ENCODE measurements at places on chromosomes 12 and 14.

- DNase-seq = peak; percentile 83
Measured at GRCh38 chr12:10395390-10395998, 5.7 kb upstream of the KLRK1 start.

GRCh38 chr14:30162066-30162465 is 234.4 kb upstream of the PRKD1 start:
- no peak for DNase-seq

- DNase-seq = no peak
Measured at GRCh38 chr12:131636266-131636665, 74.6 kb upstream of the SFSWAP start.

GRCh38 chr12:27344246-27344645 is 11.6 kb downstream of the BMAL2 start:
- peak; percentile 36 for DNase-seq

DNA sequence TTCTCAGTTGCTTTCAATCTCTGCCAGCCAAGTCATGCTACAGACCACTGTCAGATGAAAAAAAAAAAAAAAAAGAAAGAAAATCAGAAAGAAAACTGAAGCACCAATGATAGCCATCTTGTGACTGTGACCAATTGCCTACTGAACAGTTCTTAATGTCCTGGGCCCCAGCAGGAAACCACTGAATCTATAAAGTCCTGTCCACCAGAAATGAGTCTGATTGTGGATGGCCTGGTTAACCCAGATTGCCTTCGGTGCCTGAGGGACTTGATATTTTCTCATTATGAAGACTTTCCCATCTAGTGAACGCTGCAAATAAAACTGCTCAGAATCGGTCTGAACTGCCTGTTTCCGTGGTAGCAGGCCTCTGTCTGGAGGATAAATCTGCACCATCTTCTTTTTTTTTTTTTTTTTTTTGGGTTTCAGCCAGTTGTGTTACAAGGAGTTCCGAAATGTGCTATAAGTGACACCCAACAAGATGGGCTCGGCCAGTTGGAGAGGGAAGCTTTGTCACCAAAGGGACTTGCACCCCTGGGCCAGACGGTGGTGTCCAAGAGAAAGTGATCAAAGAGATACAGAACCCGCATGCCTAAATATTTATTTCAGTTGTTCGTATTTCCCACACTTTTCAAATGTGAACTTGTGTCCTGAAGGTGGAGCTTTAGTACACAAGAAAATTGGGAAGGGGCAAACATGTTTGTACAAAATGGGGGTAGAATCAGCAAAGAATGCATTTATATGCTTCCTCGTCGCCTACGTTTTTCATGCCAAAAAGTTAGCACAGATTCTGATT is 3.0 kb upstream of the PLXNC1 start:
- peak; percentile 60 for DNase-seq

DNA sequence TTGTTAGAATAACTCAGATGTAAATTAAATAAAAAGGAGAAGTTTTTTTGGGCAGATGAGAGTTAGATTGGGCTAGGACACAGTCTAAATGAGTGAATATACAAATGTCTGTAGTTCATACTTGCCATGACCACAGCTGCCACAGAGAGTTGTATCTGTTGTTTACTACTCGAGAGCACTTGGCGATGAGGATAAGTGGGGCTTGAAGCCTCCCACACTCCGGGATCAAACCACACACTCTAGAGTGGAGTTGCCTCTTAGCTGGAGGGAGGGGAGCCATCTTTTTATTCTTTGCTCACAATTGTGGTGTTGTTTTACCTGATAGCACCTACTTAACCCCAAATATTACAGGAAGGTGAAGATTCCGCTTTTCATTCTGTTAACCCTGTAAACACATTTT is 27.5 kb downstream of the BEST3 start:
- DNase-seq = no peak

GRCh38 chr12:121423682-121424623 is 24.0 kb downstream of the RNF34 start:
- no peak for DNase-seq

DNA sequence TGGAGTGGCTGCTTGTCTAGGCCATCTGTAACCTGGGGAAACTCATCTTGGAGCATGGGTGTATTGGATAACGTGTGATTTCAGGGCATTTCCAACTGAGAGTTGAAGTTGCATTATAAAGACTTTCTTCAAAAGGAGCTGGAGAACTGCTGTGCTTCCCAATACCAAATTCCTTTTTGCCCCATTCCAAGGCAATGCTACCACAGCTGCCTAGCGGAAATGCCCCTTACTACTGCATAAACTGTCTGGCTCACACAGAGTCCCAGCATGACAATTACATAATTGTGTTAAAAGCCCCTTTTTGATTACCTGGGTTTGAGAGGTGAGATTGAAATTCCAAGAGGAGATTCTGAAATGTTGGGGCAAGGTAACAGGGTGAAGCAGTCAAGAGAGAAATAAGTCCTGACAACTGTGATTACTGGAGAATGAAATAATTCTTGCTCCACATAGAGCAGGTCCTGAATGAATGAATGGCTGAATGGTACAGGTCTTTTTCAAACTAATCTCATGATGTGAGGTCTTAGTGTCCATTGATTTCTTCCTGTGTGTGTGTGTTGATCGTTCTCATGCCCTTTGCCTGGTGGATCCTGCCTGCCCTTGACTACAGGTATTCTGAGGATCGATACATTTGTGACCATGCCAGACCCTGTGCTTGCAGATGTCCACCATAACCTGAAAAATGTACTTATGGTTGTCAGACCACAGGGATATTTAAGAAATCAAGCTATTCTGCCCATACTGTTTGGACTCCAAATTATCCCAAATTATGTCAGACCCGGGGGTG is 386.5 kb downstream of the GRIN2B start:
- DNase-seq = no peak

- no peak for DNase-seq
Measured at GRCh38 chr12:69096669-69097335, 142.6 kb upstream of the CPSF6 start.

- no peak for DNase-seq
Measured at GRCh38 chr12:95088379-95088778, 15.0 kb upstream of the NR2C1 start.

DNA sequence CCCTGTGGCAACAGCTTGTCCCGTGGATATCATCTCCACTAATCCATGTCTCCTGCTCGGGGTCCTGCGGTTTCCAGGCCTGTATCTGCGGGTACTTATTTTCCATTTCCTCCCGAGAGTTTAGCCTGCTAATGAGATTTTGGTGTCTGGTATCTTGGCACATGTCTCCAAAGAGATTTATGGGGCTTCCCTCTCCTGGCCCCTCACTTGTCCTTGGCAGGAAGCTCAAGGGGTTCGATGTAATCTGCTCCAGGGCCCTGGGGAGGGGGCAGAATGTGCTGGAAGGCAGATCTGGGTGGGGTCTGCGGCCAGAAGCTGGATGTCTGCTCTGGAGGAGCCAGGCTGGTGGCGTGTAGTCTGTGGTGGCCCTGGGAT is 85.7 kb downstream of the KIF26A start:
- no peak for DNase-seq

DNA sequence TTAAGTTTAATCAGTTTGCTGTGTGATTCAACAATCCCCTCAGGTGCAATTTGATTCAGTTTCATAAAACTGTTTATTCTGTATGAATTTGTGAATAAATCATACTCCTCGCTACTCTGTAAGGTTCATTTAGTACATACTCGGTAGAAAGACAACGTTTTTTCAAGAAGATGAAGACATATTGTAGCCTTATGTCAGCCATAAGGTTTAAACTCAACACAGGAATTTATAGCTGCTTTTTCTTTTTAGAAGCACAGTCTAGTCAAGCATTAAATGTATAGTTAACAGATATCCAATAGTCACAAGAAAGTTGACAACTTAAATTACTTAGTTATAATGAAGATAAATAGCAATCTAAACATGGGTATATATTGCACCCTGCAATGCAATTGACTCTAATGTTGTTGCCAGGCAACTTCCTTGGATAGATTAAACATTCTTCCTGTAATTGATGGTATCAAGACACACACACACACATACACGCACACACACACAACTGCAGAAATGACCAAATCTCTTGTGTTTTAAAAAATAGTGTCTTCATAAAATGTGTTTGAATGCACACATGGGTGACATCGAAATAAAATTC is 151.5 kb upstream of the MGAT4C start:
- no peak for DNase-seq

DNA sequence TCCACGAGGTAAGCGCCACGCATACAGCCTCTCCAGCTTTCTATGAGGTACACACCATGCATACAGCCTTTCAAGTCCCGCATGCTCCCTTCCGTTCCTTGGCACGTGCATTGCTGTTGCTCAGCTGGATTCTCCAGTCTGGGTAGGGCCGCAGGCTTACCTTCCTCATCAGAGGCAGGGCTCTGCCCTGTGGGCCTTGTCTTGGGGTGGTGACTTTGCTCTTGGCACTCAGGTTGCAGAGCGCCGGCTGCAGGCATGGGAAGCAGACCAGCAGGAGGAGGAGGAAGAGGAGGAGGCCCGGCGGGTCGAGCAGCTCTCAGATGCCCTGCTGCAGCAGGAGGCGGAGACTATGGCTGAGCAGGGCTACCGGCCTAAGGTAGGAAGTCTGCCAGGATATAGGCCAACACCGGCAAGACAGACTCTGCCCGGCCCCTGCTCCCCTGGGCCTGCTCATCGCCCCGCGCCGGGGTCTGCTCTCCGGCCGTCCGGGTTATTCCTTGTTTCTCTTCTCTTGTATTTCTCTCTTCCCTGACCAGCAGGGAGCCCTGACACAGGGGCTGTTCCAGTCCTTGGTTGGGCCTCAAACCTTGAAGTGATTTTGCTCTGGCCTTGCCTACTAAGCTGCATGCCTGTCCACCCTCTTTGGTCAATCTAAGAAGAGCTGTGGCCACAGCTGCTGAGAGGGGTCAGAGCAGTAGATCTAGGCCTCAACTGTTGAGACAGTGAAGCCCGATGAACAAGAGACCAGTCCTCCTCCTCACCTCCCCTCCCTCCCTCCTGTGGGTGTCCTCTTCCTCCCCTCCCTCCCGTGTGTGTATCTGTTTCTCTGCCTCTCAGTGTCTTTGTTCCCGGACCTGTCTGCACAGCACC is 15.3 kb downstream of the TCHP start:
- DNase-seq = no peak

DNA sequence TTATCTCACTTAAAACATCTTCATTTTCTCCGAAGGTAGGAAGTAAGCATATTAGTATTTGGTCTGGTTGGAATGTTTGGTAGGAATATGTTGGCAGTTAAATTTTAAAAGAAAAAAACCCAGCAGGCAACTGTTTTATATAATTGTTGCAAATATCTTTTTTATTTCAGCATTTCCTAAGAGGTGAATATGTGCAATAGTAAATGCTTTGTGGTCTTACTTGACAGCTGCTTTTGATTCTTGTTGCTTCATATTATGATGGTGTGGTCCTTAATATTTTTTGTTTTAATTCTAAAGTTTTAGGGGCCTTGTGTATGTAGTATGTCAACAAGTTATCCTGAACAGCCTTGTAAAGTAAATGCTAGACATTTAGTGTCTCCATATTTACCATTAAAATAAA is 6.3 kb downstream of the TRAFD1 start:
- DNase-seq = no peak

DNA sequence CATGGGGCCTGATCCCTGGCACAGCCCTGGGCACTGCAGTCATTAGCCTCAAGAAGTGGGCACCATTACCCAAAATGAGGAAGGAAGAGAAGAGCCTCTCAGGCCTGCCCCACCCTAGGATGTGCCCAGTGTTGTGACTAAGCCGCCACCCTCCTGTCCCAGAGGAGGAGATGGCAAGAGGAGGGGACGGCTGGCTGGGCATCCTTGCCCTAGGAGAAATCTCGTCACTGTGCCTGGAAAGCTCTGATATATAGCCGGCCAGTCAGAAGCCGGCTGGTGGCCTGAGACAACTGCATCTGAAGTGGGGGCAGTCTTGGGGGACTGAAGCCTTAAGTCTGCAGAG is 115.2 kb downstream of the LGMN start:
- no peak for DNase-seq

DNA sequence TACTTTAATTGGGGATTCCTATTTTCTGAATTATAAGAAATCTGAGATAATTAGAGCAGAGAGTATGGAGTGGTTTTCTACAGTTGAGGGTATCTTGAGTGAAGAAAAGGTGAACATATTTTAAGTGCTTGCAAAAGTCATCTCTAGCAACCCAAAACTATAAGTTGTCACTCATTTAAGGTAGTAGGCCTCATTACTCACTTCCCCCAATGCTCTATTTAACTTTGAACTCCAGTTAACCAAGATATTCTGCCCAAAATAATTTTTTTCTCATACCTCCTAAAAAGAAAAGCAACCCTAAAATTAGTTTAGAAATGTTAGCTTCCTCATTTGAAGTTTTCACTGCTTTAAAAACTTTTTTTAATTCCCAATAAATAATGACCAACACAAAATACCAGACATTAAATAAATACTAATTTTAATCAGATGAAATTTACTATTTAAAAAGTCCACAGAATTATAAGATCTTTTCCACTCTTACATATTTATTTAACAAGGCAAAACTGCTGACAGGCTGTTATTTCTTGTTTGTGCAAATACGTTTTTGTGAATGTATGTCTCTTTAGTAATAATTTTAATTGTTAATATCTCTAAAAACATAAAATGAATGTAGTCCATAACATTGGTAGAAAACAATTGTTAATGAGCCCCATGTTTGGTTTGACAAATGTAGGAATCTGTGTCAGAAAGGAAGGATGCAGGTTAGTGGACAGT is 47.8 kb downstream of the VRK1 start:
- DNase-seq = no peak

DNA sequence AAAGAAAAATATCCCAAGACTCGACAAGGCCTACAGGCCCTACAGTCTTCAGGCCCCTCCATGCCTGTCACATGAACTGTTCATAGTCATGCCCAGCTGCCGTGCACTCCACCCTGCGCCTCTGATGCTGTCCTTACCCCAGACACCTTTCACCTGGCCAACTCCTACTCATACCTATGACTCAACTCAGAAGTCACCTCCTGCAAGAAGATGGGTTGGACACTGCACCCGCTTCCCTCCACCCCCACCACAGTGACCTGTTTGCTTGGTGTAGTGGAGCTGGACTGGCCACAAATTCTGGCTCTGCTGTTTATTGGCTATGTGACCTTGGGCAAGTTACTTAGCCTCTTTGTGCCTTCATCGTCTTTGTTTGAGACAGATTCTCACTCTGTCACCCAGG is 56.2 kb downstream of the PHETA1 start:
- no peak for DNase-seq

DNA sequence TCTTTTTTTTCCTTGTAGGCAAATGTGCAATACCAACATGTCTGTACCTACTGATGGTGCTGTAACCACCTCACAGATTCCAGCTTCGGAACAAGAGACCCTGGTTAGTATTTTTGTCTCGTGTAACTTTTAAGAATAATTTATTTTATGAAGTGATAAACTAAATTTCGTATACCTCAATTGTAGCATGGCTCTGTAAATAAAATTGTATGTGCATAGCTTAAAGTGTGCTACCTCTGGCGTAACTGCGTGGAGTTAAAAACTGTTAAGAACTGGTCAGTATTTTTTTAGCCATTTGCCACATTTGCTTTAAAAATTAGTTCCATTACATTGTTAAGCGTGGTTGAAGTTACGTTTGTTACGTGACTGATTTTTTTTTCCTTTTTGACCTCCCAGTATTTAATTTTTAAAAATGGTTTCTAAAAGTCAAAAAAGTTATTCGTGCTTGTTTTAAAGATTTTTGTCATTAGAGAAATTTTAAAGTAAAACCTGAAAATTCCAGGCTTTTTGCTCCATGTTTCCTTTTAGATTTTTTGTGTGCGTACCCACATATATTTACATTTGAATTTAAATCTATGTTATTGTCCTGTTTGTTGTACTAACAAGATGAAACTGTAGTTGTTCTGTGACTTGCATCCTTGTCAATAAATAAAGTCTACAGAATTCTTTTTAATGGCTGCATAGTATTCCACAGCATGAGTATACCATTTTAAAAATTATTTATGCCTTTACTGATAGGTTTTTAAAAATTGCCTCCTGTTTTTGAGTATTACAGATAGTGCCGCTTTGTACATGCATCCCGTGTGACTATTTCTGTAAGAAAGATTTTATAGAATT is 1.4 kb downstream of the MDM2 start:
- no peak for DNase-seq

Measured in HCEC 1CT (cell line).